ENCODE measurements at places on chromosomes 3 and 15.
A peak's percentile ranks its signal among the peaks of the same experiment; 100 is the strongest.

GRCh38 chr3:131535596-131535995, 32.8 kb upstream of the MRPL3 start:
- no peak for DNase-seq

DNA sequence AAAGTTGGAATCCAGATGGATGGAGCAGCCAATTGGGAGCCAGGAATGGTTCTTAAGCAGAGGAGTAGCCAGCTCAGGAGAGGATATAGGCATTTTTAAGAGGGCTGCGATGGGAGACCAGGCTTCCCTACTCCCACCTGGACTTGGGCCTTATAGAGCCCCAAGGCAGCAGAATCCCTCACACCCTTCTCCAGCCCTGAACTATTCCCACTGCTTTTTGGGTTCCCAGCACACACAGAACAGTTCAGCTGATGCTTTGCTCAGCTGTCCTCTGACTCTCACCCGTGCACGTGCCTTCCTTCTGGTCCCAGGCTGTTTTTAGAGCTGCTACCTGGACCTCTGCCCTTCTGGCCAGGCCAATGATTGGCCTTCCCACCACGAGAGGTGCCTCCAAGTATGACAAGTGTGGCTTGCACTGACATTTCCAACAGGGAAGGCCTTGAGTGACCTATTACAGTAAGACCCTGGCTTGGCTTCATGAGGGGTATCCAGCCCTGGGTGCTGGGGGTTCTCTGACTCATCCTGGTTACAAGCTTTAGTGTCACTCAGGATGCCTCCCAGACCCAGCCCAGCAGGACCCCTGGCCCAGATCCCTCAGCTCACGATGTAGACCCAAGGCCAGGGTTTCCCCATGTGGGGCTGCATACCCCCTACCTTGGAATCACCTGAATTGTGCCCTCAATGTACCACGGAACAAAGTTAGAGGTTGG, 25.2 kb downstream of the NOX5 start:
- no peak for DNase-seq

GRCh38 chr3:53994986-53995603, 103.4 kb upstream of the SELENOK start:
- DNase-seq = no peak

DNA sequence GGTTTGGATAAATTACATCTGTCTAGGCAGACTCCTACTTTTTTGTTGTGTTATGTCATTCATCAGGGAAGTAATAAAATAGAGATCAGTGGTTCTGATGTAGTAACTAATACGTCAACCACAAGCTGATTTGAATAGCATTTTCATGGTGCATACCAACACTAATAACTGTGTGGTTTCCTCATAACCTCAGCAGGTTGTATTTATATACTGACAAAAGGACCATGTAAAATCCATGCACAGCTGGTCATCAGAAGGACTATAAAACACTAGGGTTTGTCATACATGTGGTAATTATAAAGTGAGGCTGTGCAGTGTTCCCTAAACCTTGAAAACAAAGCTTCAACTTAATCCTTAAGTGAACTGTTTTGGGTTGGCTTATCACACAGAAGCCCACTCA, 216.8 kb upstream of the RBMS3 start:
- DNase-seq = no peak

DNA sequence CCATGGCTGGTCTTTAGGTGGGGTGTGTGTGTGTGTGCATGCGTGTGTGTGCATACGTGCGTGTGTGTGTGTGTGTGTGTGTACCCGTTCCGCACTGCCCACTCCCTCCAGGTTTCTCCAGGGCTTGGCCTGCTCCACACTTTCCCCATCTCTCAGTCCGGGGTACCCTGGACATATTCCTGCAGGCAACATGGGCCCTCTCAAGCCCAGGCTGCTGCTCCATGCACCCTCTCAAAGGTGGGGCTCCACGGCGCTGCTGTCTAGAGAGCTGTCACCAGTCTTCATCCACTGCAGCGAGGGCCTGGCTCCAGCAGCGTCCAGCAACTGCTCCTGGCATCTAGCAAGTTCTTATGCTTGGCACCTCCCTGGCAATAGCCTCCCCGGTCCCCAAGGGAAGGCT, 86.1 kb downstream of the ATP10A start:
- no peak for DNase-seq

- DNase-seq = no peak
Observed at GRCh38 chr3:48413611-48414010, 16.3 kb downstream of the PLXNB1 start.

- DNase-seq = no peak
Observed at GRCh38 chr15:80090879-80091503, 31.5 kb downstream of the ZFAND6 start.

- peak; percentile 75 for DNase-seq
Observed at GRCh38 chr3:146577662-146578061, 27.5 kb downstream of the PLSCR5 start.

DNA sequence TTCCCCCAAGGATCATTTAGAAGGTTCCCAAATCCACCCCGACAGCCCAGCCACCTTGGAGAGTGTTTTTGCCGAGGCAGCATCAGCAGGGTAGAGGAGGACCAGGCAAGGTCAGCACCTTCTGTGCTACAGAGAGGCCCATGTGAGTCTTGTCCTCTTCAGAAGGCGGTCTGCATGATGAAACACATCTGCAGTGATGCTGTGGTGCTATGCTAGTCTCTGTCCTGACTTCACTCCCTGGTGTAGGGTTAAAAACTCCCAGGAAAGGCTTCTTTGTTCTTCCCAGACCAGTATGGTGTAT, 87.9 kb downstream of the ITPR1 start:
- no peak for DNase-seq

DNA sequence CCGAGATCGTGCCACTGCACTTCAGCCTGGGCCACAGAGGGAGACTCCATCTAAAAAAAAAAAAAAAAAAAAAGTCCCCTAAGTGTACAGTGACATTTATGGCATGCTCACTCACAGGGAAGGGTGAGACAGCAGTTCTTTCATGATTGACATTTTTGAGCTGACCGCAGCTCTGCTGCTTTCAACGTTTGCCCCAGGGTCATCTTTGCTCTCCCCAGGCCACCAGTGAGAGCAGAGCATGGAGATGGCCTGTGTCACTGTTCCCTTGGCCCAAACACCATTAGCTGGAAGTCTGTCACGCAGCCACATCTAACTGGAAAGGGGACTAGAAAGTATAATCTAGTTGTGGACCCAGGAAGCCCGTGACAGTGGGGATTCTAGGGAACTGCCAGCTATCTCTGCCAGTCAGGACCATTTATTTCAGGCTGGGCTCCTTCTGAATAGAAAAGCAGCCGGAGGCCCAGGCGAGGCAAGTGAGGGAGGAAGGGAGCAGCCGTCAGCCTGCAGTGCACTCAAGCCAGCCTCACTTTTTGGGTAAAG, 193.4 kb upstream of the HES1 start:
- no peak for DNase-seq

- DNase-seq = no peak
Observed at GRCh38 chr15:78007964-78008886, 69.3 kb downstream of the TBC1D2B start.

DNA sequence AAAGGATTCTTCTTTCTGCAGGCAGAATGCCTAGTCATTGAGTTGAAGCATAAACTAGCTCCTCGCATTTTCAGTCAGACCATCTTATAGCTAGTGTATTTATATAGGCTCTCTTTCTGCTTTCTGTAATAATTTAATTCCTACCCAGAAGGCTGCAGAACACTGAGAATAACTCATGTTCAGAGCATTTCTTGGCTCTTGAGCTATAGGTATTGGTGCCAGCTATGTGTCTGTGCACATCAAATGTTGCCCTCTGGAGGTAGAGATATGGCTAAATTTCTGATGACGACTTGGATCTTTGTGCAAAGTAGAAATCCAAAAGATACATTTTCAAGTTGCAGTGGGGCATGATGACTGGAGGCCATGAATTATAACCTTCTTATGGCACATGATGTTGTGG, 336.2 kb upstream of the TPM1 start:
- no peak for DNase-seq

- no peak for DNase-seq
Observed at GRCh38 chr3:24145981-24146822, 201.1 kb downstream of the NR1D2 start.

DNA sequence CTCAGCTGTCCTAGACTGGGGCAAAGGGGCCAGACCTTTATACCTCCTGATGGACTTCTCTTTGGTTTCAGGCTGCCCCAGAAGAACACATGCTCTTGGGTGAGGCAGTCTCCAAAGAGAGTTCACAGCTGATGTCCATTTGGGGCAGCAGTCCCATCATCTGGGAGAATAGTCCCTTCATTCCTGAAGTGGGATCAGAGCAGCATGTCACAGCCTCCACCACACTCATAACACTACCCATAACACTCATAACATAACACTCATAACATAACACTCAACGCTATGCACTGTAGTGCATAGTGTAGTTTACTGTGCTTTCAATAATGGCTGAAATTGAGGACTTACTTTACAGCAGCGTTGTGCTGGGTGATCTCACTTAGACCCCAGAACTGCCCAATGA, 36.7 kb upstream of the PLCL2 start:
- no peak for DNase-seq

- DNase-seq = no peak
Observed at GRCh38 chr15:31494786-31495185, 168.2 kb downstream of the KLF13 start.

DNA sequence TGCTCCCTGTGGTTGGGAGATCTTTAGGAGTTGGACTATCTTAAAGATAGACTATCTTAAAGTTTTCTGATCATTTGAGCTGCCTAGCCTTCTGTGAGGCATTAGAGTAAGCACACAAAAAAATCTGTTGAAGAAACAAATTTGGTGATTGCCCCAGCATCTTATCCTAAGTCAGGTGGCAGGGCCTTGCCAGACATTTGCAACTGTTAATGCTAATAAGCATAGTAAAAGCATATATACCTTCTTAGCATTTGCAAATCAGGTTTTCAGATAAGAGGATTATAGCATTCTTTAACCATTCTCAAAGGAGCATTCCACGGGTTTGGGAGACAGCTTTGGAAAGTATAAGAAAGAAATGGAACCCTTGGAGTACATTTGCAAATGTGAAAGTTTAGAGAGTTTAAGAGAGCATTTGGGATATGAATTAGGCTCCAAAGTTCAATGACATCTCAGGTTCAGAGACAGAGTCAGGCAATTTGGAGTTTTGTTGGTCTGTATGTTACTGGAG, 61.0 kb downstream of the SEMA6D start:
- no peak for DNase-seq

GRCh38 chr15:29162411-29162810, 107.2 kb downstream of the NSMCE3 start:
- no peak for DNase-seq

GRCh38 chr3:58059349-58060321, 51.4 kb downstream of the FLNB start:
- DNase-seq = no peak

DNA sequence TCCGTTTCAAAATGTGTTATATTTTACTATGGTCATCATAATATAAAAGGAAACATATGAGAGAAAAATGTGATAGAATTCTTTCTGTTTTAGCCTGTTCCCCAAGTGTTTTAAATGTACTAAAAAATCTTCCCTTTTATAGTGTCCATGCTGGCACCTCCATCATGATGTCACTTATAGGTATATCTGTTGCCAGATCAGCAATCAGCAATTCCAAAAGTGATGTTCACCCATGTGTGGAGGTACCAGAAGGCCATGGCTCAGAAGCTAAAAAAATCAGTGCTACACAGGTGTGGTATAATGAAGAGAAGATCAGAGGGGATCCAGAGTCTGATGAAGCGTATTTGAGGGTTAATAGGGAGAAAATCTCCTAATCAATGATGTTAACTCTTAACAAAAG, 1.1 kb upstream of the GPR15 start:
- DNase-seq = no peak

- no peak for DNase-seq
Observed at GRCh38 chr15:99172989-99173388, 68.1 kb downstream of the SYNM start.

DNA sequence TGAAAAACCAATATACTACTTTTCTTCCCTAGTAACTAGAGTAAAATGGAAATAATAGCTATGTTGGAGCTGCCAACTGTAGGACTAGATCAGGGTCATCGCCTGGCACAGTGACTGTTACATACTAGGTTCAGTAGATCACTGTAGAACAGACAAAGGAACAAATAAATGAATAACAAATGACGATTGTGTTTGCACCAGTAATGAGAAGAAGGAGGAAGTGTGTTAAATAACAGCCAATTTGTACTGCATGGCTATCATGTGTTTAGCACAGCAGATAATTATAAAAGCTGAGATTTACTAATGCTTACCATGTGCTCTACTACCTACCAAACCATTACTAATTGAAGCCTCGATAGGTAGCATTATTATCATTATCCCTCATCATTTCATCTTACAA, 85.3 kb upstream of the FXR1 start:
- DNase-seq = no peak

GRCh38 chr3:187623285-187623814, 46.8 kb downstream of the SST start:
- DNase-seq = no peak

- peak; percentile 36 for DNase-seq
Observed at GRCh38 chr15:92906563-92907081, 6.5 kb downstream of the CHD2 start.

- peak; percentile 60 for DNase-seq
Observed at GRCh38 chr3:30248423-30248822, 358.0 kb upstream of the TGFBR2 start.

DNA sequence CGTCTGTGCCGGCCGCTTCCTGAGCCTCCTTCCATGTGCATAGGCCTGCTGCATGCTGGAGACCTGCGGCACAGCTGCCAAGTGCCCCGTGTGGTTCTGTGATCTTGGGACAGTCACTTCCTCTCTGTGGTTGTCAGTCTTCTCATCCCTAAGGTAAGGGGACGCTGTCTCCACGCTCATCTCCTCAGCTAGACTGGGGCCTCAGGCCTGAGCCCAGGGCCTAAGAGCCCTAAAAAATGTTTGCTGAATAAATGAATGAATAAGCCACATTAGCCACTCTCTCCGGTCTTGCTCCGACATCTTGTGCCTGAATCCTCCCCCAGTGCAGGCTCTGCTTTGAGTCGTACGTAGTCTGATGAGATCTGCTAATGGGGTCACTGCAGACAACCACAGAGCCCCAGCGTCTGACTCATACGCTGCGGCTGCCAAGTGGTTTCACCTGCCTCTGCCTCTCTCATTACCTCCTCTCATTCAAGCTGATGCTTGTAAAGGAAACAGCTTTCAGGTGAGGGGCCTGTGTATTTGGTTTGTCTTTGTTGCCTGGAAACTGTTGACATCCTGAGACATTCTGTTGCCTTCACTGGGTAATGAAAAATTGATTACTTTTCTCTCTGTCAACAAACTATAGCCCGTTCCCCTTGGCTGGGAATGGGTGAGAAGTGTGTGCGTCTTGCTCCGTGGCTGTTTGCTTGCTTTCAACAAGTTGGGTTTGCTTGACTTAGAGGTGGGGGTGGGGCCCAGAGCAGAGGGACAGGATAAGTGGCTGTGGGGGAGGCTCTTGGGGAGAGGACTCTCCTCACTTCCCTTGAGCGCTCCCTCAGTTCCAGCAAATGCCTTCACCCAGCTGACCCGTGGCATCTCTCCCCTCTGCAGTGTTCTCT, 15.9 kb downstream of the RPLP1 start:
- DNase-seq = no peak

DNA sequence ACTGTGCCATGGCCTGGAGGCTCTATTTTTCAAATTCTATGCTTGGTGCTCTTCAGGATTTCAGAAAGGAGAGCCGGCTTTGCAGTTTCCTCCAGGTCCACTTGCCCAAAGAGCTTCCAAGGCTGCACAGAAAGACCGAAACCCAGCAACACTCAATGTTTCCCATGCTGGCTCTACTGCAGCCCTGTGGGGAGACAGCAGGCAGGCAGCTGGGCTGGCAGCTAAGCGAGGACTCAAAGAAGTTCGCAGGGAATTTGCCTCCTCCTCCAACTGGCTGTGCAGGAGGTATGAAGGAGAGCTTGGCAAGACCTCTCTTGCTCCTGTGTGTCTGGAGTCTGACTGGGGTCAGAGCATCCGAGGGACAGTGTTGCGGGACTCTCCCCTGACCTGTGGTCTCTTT, 17.4 kb upstream of the ITGA11 start:
- DNase-seq = no peak
